Left lobe of liver (tissue), 2 donors: ENCODE measurements at places on chromosomes 4 and X.
A peak's percentile ranks its signal among the peaks of the same experiment; 100 is the strongest.

GRCh38 chrX:56995271-56995994, at the start of gene SPIN3:
Gene SPIN3 (minus strand): TSS chrX:56995541. CDS start chrX:56994947, 594 bp downstream.
- peak; percentile 88 for DNase-seq

- peak; percentile 90 for DNase-seq
These were observed 111.3 kb upstream of the LNX1 start for GRCh38 chr4:53702334-53703266.

DNA sequence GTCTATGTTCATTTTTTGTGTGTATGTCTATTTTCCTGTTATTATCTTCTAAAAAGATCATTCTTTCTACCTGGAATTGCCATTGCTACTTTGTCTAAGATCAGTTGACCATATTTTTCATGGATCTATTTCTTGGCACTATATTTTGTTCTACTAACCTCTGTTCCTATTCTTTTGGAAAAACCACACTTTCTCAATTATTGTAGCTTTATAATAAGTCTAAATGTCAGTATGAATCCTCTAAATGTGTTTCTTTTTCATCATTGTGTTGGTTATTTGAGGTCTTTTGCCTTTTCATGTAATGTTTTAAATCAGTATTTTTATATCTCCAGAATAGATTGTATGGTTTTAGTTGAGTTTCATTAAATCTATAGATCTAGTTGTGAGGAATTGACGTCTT, 798.3 kb downstream of the FAT4 start:
- no peak for DNase-seq

- no peak for DNase-seq
These were observed 69.8 kb upstream of the AMOT start for GRCh38 chrX:112910418-112910817.

DNA sequence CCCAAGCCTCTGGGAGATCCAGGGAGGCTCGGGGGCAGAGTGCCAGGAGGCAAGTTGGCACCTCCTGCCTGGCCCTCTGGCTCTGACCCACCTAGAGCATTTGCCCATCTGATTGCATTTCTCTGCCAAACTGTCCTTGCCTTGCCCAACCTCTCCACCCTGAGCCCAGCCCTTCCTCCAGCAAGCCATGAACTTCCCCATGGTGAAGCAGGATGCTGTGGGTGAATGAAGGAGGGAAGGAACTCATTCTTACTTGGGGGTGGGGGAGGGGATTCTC, 9.3 kb upstream of the CNGA2 start:
- DNase-seq, result peak; percentile 48

DNA sequence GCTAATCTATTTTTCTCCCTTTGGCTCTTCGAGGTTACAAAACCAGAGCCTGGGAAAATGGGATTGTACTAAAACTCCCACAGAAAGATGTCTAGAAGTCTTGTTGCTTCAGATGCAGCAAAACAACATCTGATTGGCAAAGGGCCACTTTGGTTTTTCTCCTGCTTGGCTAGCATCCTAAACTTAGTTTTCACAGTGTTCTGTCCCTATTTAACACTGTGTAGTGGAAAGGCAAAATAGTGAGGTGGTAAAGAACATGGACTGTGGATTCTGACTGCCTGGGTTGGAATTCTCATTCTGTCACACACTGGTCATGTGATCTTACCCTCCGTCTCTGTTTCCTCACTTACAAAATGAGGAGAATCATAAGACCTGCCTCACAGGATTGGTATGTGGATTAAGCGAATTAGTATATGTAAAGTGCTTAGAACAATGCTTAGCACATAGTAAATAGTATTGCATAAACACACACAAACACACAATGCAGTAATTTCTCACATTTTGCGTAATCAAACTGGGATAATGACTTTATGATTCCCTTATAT, 23.5 kb downstream of the TIGD2 start:
- DNase-seq, result no peak

- no peak for DNase-seq
These were observed 95.4 kb upstream of the ENPP6 start for GRCh38 chr4:184313058-184313581.
